Endothelial cell (in vitro differentiated cells): ENCODE measurements at places on chromosomes 1 and 21.
A peak's percentile ranks its signal among the peaks of the same experiment; 100 is the strongest.

- no peak for DNase-seq
Measured at GRCh38 chr1:94160811-94161210, 39.9 kb upstream of the ABCA4 start.

DNA sequence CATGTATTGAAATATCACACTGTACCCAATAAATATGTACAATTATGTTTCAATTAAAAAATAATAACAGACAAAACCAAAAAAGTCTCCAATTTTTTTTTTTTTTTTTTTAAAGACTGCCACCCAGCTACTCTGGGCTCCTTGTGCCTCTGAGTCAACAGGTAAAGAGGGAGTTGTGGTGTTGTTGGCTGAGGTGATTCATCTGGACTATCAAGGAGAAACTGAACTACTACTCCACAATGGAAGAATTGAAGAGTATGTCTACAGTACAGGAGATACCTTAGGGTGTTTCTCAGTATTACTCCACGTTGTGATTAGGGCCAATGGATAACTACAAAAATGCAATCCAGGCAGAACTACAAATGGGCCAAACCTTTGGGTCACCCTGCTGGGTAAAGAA lies 67.9 kb downstream of the SCMH1 start:
- DNase-seq = no peak

GRCh38 chr1:204477036-204477740 lies 17.4 kb downstream of the PIK3C2B start:
- DNase-seq = no peak

GRCh38 chr1:184854036-184854435 lies 99.4 kb upstream of the EDEM3 start:
- no peak for DNase-seq

DNA sequence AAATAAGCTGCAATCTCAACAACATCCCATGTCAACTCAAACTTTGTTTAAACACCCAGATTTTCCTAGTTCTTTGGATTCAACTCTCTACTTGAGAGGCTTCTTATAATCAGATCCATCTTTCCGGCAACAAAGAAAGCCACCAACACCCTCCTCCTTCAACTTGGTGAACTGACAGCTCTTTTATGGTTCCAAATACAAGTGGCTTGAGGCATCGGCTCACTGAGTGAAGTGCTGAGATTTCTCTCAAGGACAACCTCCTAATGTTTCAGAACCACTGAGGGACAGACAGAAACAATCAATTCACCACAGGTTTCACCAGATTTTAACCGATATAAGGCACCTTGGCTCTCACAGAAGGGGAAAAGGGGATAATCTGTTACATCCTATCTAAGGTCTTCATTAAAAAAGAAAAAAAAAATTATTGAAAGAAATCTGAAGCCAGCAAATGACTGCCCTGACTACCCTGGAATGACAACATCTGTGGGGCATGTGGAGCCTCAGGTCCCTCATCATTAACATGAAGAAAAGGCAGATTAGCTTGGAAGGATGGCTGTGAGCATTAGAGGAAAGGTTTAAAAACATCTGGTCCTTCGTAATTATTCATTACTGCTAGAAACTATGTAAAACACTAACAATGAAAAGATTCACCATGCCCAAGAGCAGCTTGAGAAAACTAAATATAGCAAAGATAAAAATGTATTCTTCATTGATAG lies 50.9 kb downstream of the PTPN14 start:
- no peak for DNase-seq

- no peak for DNase-seq
Measured at GRCh38 chr21:21200103-21200938, 202.1 kb downstream of the NCAM2 start.

GRCh38 chr21:46437096-46437498 lies 21.6 kb upstream of the DIP2A start:
- no peak for DNase-seq

DNA sequence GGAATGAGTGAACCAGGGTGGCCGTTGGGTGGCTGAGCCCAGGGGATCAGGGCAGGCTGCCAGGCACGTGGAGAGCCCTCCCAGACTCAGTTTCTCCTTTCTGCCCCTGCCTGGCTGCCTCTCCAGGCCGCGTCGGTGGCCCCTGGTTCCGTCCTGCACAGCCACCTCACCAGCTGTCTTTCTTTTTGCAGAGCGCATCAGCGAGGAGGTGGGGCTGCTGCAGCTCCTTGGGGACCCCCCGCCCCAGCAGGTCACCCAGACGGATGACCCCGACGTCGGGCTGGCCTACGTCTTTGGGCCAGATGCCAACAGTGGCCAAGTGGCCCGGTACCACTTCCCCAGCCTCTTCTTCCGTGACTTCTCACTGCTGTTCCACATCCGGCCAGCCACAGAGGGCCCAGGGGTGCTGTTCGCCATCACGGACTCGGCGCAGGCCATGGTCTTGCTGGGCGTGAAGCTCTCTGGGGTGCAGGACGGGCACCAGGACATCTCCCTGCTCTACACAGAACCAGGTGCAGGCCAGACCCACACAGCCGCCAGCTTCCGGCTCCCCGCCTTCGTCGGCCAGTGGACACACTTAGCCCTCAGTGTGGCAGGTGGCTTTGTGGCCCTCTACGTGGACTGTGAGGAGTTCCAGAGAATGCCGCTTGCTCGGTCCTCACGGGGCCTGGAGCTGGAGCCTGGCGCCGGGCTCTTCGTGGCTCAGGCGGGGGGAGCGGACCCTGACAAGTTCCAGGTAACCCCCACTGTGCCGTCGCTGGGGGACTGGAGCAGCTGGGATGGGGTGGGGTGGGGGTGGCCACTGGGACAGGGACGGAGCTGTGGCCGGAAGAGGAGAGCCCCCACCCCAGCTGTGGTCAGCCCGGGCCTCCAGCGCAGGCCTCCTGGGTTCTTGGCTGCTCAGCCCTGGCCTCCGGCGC lies 63.3 kb downstream of the COL18A1 start:
- no peak for DNase-seq

DNA sequence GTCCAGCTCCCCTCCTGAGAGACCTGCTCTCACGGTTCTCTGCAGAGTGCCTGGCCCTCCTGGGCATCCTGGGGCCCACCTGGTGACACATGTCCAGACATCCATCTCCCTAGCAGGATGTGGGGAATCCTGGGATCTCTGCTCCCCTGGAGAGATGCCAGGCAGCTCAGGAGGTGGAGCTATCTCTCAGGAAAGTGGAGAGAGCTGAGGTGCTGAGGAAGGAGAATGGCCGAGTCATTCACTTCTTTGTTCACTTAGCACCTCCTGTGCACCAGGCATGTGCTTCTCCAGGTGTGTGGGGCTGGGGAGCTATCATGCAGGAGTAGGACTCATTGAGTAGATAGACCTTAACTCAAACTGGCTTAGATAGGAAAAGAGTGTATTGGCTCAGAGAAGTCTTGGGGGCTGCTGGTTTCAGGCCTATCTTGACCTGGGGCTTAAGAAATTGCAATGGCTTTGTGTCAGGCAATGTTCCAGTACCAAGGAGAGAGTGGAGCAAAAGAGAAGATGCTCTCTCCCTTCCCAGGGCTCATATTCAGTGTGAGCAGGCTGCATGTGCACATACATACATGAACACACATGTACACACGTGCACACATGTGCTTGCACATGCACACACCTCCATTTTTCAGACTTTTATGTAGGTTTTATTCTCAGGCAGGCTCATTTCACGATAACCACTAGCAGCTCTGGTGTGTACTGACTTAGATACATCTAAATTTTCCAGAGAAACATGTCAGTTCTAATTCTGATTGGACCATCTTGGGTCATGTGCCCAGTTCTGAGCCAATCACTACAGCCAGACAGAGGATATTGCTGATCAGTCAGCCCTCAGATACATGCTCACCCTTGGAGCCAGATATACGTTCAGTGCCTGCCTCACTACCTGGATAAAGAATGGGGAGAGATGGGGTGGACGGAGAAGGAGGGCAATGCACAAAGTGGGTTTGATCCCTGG lies 437.6 kb downstream of the PTPRU start:
- no peak for DNase-seq

DNA sequence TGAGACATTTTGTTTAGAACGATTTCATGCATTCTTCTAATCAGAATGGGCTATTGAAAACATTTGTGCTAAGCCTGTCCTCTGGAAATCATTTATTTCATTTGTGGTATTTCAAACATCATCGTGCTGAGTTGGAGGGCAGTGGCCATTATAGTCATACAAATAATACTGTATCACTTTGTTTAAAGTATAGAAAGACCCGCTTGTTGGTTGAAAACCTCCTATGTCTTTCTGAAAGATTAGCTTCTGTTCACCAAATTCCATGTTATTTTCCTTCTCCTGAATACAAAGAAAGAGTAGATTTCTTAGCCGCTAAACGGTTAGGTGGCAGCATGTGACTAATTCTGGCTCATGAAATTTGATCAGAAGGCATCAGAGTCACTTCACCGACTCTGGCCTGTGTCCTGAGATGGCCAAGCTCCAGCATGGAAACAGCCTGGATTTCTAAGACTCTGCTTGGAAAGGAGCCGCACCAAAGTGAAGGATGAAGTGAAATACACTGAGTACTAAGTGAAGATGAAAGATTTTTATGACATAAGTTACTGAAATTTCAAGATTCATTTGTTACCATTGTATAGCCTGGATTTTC lies 355.1 kb downstream of the USP25 start:
- no peak for DNase-seq

- no peak for DNase-seq
Measured at GRCh38 chr1:231050395-231050794, 10.3 kb upstream of the FAM89A start.

- peak; percentile 29 for DNase-seq
Measured at GRCh38 chr1:197868751-197869489, 33.5 kb upstream of the C1orf53 start.

- DNase-seq = no peak
Measured at GRCh38 chr21:38013741-38014140, 97.5 kb upstream of the KCNJ6 start.

DNA sequence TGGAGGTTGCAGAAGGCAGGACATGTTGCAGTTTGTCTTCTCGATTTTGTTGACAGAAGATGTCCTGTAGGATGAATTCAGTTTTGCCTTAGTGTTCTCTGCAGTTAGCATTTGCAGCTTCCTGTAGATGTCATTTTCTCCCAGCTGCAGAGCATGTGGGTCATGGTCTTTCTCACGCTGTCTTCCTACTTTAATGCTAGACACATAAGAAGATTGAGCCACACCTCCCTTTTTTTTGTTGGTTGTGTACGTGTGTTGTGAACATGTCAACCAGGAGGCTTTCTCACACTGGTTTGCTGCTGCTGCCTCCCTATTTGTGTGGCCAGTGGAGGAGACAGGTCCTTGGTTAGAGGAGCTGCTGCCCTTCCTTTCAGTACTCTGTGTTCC lies 110.7 kb downstream of the VPS13D start:
- no peak for DNase-seq

DNA sequence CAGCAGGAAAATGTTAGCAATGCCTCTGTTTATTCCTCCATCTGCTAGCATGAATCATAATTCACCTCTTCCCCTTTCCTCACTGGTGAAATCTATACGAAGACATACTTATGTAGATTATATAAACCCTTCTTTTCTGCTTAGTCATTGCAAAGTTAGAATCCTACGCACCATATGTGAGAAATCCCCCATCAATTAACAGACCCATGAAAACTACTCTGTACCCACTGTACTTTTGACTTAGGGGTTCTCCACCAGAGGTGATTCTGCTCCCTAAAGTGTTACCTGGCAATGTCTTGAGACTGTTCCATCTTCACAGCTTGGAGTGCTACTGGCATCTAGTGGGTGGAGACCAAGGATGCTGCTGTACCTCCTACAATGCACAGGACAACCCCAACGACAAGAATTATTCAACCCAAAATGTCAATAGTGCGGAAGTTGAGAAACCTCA lies 49.6 kb upstream of the KCTD3 start:
- DNase-seq = peak; percentile 20

DNA sequence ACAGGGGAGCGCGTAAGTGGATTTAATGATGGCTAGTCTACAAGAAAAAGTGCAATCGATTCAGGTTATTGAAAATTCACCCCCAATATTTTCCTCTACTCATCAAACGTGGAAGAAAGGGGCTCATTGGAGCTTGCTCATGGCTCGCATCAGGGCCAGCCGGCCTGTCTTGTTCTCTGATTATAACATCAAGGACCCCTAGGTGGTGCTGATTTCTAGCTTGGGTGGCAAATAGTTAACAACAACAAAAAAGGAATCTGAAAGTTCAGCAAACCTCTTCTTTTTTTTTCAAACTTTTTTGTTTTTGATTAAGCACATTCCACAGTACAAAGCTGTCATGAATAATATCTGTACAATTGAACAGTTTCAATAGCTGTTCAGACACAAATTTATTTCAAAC lies 35.8 kb upstream of the SOD1 start:
- DNase-seq = no peak

DNA sequence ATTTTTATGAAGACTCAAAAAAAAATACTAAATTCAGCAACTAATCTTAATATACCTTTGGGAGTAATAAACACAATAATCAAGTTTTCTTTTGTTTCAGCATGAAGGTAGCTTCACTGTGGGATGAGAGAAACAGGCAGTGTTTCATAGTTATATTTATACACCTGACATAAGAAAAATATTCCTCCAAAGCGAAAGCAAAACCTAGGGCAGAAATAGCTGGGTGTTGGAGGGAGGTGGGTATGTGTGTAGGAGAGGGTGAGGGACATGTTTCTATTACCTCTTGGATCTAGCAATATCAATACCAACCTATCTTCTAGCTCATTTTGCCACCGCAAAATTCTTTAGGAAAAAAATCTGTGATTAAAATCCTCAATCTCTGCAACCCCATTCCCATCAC lies 24.9 kb upstream of the MAN1A2 start:
- no peak for DNase-seq

DNA sequence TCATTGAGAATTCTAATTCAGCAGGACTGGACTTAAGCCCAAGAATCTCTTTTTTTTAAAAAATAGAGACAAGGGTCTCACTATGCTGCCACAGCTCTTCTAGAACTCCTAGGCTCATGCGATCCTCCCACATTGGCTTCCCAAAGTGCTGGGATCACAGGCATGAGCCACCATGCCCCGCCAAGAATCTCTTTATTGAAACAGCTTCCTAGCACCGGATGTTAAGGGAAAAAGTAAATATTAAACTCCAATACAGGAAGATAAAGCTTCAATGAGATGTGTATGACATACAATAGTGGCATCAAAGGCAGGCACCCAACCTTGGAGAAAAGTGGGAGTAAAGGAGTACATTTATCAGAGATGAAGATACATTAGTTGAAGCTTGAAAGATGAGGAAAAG lies 25.5 kb downstream of the PUM1 start:
- DNase-seq = no peak
